ENCODE measurements at places on chromosomes 4 and X. TPM values are rescaled to one million over a fixed set of nuclear protein-coding genes. Genes with fewer than 3 reads are reported as not detected.
A peak's percentile ranks its signal among the peaks of the same experiment; 100 is the strongest.

GRCh38 chr4:124526769-124527168 lies 185.8 kb downstream of the ANKRD50 start:
- no peaks in the 10 kb centered on the region for H3K4me1 ChIP-seq
- DNase-seq = no peak
- H3K36me3 ChIP-seq = no peaks in the 10 kb centered on the region
- H3K4me3 ChIP-seq = no peak overlapping the region

DNA sequence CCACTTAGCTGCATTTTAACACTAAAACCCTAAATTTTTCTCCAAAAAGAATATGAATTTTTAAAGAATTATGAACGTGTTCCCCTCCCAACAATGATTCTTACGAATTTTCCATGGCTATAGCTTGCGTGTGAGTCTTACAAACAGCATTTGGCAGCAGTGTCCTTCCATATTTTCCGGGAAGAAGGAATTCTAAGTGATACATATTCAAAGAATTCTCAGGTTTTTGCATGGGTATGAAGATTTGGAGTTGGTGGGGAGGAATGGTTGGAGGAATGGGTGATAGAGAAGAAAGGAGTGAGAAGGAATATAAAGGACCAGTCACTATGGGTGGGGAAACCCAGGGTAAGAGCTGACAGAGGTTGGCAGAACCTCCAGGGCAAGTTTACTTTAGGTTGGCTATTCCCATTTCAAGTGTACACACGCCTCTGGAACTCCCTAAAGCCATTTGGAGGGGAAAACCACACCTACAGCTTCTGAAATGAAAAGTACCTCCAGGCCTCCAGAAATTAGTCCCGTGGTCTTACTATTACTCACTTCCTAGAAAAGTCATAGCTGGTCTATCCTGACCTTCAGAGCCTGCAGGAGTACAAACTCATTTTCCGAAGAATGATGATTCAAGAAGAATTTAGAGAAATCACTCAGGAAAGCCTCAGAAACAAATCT lies 420.8 kb upstream of the DIPK2B start:
- H3K36me3 ChIP-seq = no peaks in the 10 kb centered on the region
- peak overlapping the region; percentile 62 for H3K27ac ChIP-seq
- H3K27me3 ChIP-seq = no peaks in the 10 kb centered on the region
- no peak for DNase-seq

Gene SMIM10
- 4.5 TPM for total RNA-seq

- no peaks in the 10 kb centered on the region for H3K27me3 ChIP-seq
- H3K4me1 ChIP-seq = no peaks in the 10 kb centered on the region
- no peak overlapping the region for H3K4me3 ChIP-seq
- H3K36me3 ChIP-seq = no peaks in the 10 kb centered on the region
Observed at GRCh38 chrX:94058728-94059382, 384.8 kb downstream of the FAM133A start.

GRCh38 chrX:19863212-19863856 lies 24.1 kb downstream of the SH3KBP1 start:
- no peak overlapping the region for H3K4me3 ChIP-seq
- H3K27ac ChIP-seq = no peak overlapping the region
- peaks cover 46% of the 10 kb centered on the region for H3K27me3 ChIP-seq
- H3K36me3 ChIP-seq = no peaks in the 10 kb centered on the region
- H3K4me1 ChIP-seq = no peaks in the 10 kb centered on the region

Gene BCORL1
- total RNA-seq = 5.0 TPM

Gene KLHL34
- total RNA-seq = 0.32 TPM

DNA sequence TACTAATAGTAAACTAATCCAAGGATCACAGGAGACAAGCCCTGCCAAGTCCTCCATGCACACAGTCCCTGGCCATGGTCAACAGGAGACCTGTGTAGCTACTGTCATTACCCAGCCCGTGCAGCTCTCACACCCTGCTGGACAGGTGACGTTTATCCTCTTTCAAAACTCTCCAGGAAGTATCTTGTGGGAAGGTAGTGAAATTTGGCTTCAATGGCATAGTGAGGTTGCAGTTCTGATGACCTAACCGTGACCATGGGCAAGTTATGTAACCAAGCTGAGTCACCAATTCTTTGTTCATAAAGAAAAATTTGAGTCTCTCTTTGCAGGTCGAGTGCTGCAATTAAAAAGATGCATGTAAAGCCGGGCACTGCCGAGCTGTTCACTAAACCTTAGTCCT lies 11.3 kb upstream of the SLC2A9 start:
- H3K27me3 ChIP-seq = no peaks in the 10 kb centered on the region
- peaks cover 14% of the 10 kb centered on the region for H3K4me1 ChIP-seq
- H3K4me3 ChIP-seq = no peak overlapping the region
- peak overlapping the region; percentile 45 for H3K27ac ChIP-seq

- H3K4me3 ChIP-seq = no peak overlapping the region
- H3K36me3 ChIP-seq = no peaks in the 10 kb centered on the region
- no peak overlapping the region for H3K27ac ChIP-seq
- H3K27me3 ChIP-seq = peaks cover 20% of the 10 kb centered on the region
- DNase-seq = no peak
Observed at GRCh38 chrX:153736871-153737441, 12.3 kb downstream of the ABCD1 start.

Gene TBCK
- 46.9 TPM for total RNA-seq

Gene ATP1B4
- not detected for total RNA-seq

DNA sequence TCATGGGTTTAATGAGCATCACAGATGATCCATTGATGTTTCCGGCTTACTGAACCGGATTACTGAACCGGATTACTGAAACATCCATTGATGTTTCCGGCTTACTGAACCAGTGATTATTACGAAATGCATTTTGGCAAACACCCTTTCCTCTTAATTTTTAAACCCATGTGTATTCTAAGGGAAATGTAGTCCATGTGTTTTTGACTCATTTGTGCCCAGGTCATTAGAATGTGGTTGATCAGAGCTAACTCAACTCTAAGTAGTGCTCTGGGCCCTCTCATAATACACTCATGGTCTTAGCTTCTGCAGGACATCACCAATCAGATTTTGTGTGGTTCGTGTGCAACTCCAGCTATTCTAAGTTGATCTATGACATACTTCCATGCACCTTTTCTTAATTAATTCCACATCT lies 141.6 kb downstream of the SPATA18 start:
- no peaks in the 10 kb centered on the region for H3K4me1 ChIP-seq
- no peak overlapping the region for H3K4me3 ChIP-seq
- DNase-seq = no peak
- no peak overlapping the region for H3K27ac ChIP-seq

- DNase-seq = no peak
- H3K36me3 ChIP-seq = no peaks in the 10 kb centered on the region
- no peak overlapping the region for H3K4me3 ChIP-seq
- peaks cover 3% of the 10 kb centered on the region for H3K4me1 ChIP-seq
- no peaks in the 10 kb centered on the region for H3K27me3 ChIP-seq
Observed at GRCh38 chr4:10007793-10008608, 13.3 kb downstream of the SLC2A9 start.

Gene HTRA3
- 8.5 TPM for total RNA-seq

- no peaks in the 10 kb centered on the region for H3K4me1 ChIP-seq
- no peak overlapping the region for H3K4me3 ChIP-seq
- no peak overlapping the region for H3K27ac ChIP-seq
- no peak for DNase-seq
Observed at GRCh38 chr4:187921946-187922623, 73.5 kb upstream of the ZFP42 start.

GRCh38 chrX:49230500-49231232 lies 2.5 kb downstream of the CACNA1F start:
- H3K36me3 ChIP-seq = no peaks in the 10 kb centered on the region
- DNase-seq = peak; percentile 57
- H3K27ac ChIP-seq = peak overlapping the region; percentile 2
- no peaks in the 10 kb centered on the region for H3K4me1 ChIP-seq

DNA sequence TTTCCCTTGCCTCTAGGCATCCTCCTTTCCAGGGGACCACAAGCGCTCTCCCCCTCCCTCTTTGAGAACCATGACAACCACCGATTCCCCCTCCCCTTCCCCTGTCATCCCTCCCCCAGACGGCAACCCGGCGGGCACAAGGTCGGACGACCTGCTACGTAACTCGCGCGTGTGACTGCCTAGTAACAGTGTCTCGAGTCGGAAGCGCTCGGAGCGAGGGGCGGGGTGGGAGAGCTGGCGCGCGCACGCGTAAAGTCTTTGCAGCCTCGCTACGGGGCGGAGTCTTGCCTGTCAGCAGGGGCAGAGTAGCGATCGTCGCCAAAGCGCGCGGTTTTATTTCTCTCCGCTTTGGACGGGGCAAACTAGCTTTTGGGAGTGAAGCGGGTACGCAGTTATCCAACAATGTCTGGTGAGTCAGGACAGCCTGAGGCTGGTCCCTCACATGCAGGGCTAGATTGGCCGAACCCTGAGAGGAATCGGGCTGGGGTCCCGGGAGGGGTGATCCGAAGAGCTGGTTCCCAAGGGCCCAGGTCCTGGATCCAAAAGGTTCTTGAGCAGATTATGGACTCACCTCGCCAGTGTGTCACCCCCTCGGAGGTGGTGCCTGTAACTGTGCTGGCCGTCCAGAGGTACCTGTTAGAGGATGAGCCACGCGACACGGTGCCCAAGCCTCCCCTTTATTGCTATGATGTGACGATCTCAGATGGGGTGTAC lies at the start of gene RADX:
TSS of gene RADX (plus strand) at position 300 of the 714 bp plus-strand sequence. CDS start at position 403, 103 bp downstream.
- peak within 1 kb of the TSS; percentile 8 for H3K27ac ChIP-seq
- no peaks in the 10 kb centered on the region for H3K27me3 ChIP-seq
- peak within 1 kb of the TSS; percentile 44 for H3K4me3 ChIP-seq
- DNase-seq = peak; percentile 52

DNA sequence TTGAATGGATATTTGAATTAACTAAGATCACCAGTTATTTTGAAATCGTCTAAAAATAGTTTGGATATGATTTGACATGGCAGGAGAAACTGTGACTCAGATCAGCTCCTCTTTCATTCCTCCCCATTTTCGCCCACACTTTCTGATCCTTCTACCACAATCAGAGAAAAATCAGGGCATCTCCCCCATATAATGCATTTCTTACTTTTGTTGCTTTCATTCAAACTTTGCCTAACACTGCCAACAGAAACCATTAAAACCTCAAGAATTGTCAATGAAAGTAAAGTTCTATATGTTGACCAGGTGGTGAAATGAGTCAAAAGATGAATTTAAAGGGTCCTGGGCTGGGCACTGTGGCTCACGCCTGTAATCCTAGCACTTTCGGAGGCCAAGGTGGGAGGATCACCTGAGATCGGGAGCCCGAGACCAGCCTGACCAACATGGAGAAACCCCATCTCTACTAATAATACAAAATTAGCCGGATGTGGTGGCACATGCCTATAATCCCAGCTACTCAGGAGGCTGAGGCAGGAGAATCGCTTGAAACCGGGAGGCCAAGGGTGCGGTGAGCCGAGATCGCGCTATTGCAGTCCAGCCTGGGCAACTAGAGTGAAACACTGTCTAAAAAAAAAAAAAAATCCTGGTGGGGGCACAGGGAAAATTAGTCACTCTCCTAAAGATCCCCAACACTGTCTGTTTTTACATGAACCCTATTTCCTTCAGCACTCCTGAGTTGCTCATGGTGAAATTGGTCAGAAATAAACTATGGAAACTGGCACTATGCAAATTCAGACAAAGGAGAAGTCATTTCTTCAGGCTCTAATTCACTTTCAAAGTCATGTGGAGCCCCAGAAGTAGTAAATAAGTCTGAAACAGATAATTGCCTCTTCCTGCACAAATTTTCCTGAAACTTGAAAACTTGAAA lies 122.8 kb upstream of the NOCT start:
- no peak for DNase-seq
- no peaks in the 10 kb centered on the region for H3K36me3 ChIP-seq
- no peak overlapping the region for H3K4me3 ChIP-seq
- H3K4me1 ChIP-seq = no peaks in the 10 kb centered on the region

GRCh38 chrX:100263650-100264049 lies 146.4 kb downstream of the PCDH19 start:
- H3K36me3 ChIP-seq = no peaks in the 10 kb centered on the region
- peaks cover 26% of the 10 kb centered on the region for H3K27me3 ChIP-seq
- H3K27ac ChIP-seq = no peak overlapping the region
- DNase-seq = no peak
- no peaks in the 10 kb centered on the region for H3K4me1 ChIP-seq

- H3K4me3 ChIP-seq = no peak overlapping the region
- no peaks in the 10 kb centered on the region for H3K4me1 ChIP-seq
- no peaks in the 10 kb centered on the region for H3K36me3 ChIP-seq
- H3K27me3 ChIP-seq = no peaks in the 10 kb centered on the region
Observed at GRCh38 chr4:145276050-145276449, 95.7 kb upstream of the OTUD4 start.

GRCh38 chrX:76279007-76279406 lies 106.1 kb downstream of the PBDC1 start:
- H3K36me3 ChIP-seq = no peaks in the 10 kb centered on the region
- no peak for DNase-seq
- H3K27me3 ChIP-seq = no peaks in the 10 kb centered on the region
- H3K4me3 ChIP-seq = no peak overlapping the region
- H3K27ac ChIP-seq = no peak overlapping the region

DNA sequence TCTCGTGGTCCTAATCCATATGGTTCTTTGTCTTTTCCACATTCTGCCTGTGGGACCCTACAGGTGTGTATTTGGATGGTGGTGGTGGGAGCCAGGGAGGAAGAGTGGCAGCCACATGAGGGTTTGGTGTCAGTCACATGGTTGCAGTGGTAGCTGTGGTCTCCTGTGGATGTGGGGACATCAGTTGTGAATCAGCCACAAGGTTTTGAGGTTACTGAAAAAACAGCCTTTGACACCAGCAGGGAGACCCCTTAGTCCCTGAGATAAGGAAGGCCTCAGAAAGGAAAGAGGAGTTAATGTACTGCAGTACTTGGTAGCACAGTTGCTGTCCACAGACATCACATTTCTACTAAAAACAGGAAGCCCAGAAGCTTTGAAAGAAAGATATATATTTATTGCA lies 15.8 kb upstream of the GAGE10 start:
- no peak overlapping the region for H3K27ac ChIP-seq
- no peaks in the 10 kb centered on the region for H3K36me3 ChIP-seq
- DNase-seq = no peak
- H3K27me3 ChIP-seq = no peaks in the 10 kb centered on the region
- no peaks in the 10 kb centered on the region for H3K4me1 ChIP-seq
- H3K4me3 ChIP-seq = no peak overlapping the region

GRCh38 chr4:183915976-183916375 lies 10.9 kb downstream of the STOX2 start:
- no peaks in the 10 kb centered on the region for H3K36me3 ChIP-seq
- H3K27ac ChIP-seq = no peak overlapping the region
- DNase-seq = no peak
- no peaks in the 10 kb centered on the region for H3K4me1 ChIP-seq
- no peak overlapping the region for H3K4me3 ChIP-seq
- no peaks in the 10 kb centered on the region for H3K27me3 ChIP-seq

Data from breast epithelium (tissue), 4 donors.